ENCODE measurements at places on chromosomes 5 and 9.

DNA sequence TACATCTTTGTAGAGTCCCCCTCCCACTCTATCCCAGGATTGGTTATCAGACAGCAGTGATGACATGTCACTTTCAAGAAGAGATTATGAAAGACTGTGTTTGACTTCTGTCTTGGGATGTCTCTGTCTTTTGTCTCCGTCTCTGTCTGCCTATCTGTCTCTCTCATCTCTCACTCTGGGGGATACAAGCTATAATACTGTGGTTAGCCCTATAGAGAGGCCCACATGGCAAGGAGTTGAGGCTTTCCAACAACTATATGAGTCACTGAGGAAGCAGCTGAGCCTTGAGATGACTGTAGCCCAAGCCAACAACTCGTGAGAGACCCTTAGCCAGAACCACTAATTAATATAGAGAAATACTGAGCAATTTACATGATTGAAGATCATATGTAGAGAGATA, 284.8 kb downstream of the PDE4D start:
- DNase-seq: no peak

GRCh38 chr9:93558503-93558902, 17.9 kb upstream of the PHF2 start:
- DNase-seq: no peak

DNA sequence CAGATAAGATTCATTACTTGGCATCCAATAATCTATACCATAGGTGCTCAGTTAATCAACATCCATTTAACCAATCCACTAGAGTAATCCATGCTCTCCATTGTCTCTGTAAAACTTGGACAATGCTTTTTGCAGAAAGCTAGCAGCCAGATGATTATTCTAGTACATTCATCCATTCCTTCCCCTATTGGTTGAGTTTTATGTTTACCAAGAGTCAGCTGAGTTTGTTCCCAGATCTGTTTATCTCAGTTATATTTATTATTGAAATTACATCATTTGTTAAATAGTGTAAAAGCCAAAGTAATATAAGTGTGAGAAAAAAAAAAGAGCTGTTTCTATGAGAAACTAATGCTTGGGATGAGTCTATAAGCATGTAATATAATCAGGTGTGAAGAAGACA, 63.3 kb upstream of the TMC1 start:
- no peak for DNase-seq

GRCh38 chr9:88747768-88748167, 212.8 kb downstream of the NXNL2 start:
- no peak for DNase-seq

DNA sequence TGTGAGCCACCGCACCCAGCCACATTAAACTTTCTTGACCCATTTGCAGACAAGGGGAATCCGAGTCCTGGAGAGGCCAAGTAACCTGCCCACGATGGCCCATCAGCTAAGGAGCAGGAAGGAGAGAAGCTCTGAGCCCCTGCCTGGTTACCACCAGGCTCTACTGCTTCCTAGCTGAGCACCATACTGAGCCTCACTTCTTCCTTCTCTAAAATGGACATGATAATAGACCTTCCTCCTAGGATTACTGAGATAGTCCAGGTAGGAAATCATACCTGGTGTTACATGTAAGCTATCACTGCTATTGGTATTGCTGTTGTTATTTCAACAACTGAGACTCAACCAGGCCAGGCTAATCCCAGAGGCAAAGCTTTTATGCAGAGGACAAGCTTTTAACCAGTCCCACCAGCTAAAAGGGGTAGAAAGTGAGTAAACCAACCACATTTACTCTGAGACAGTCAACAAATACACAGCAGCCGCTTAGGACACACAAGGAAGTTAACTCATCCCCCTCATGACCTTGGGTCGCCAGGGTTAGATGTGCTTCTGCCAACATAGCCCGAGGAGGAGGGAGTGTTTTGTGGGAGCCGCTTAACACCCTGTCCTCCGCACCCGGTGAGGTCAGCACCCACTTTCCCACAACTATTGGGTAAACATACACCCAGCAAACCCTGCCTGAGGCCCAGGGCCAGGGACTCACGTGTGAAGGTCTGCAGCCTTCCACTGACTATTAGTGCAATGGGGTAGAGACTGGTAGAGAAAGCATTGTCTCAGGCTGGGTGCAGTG, 20.6 kb upstream of the PTGES start:
- DNase-seq: no peak

- no peak for DNase-seq
Observed at GRCh38 chr5:91670563-91670962, 287.4 kb upstream of the ARRDC3 start.

- no peak for DNase-seq
Observed at GRCh38 chr5:102654559-102655349, 100.4 kb upstream of the PAM start.

DNA sequence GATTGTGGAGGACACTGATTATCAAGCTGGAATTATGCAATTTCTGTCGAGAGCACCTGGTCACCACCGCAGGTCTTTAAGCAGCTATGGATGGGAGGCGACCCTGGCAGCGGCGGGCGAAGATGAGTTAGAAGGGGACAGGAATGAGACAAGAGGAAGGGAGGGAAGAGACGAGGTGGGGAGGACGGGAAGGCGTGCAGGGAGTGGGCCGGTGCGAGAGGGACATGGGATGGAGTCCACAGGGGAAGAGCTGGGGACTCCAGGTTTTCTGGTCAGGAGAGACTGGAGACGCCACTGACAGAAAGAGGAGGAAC, 192.3 kb downstream of the MELK start:
- no peak for DNase-seq

DNA sequence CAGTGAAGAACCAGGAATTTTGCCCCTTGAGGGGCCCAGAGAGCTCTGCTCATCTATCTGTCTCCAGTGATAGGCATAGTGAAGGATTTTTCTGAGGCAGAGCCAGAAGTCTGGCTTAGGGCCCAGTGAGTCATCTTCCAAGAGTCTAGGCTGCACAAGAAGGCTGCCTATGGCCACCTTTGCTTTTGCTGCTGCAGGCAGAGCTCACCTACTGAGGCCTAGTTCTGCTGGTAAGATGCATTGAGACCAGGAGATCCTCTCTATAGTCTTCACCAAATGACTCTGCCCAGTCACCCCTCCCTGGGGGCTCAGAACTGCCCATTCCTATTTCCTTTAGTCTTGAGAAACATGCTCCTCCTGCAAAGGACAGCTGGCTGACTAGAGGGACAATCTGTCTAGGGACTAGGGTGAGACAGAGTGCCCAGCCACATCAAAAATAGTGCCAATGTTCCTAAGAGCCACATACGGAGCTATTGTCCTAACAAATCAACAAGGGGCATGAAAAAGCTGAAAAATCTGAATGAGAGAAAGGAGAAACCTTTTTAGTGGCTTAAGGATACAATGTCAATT, 40.3 kb upstream of the CDKN2AIPNL start:
- no peak for DNase-seq

- DNase-seq: no peak
Observed at GRCh38 chr5:109365653-109366052, 44.1 kb downstream of the PJA2 start.

- no peak for DNase-seq
Observed at GRCh38 chr5:120730214-120730613, 266.1 kb downstream of the PRR16 start.

DNA sequence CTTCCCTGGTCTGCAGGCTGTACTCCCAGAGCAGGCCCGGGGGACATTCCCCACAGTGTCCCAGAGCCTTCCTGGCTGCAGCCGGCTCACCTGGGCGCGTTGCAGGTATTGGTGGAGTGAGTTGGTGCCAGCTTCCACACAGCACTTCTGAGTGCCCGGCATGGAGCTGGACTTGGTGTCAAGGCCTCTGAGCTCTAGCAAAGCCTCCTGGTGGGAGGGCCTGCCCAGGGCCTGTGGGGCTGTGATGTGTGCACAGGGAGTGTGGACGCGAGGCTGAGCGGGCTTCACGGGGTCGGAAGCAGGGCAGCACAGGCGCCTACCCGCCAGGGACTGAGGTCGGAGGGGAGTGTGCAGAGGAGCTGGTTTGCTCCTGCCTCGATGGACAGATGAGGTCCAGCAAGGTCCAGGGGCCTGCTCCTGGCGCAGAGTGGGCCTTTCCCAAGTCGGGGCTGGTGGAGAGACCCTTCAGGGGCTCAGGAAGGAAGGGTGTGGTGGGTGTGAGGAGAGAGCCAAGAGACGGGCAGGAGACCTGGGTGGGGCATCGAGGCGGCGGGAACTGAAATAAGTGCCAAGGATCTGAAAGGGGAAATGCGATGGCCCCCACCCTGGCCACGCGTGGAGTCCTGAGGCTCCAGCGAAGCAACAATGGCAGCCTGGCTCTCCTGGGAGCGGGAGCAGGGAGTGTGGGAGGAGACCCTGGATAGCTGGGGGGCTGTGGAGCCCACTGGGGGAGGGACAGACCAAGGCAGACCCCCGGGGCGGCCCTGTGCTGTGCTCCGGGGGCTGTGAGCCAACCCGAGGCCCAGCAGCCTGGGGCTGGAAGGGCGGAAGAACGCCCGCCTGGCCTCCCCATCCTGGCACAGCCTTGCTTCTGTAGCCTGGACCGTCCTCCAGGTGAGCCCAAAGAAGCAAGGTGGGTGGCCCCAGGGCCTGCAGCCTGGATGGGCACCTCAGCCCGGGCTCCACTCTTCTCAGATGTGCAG, 78.4 kb downstream of the RXRA start:
- DNase-seq: no peak
